CD4-positive, alpha-beta T cell treated with Interferon alpha-2 for 1 hour (primary cell): ENCODE measurements at places on chromosomes 4 and X.

GRCh38 chr4:152462047-152462446 lies 73.8 kb downstream of the FBXW7 start:
- no peak for DNase-seq

DNA sequence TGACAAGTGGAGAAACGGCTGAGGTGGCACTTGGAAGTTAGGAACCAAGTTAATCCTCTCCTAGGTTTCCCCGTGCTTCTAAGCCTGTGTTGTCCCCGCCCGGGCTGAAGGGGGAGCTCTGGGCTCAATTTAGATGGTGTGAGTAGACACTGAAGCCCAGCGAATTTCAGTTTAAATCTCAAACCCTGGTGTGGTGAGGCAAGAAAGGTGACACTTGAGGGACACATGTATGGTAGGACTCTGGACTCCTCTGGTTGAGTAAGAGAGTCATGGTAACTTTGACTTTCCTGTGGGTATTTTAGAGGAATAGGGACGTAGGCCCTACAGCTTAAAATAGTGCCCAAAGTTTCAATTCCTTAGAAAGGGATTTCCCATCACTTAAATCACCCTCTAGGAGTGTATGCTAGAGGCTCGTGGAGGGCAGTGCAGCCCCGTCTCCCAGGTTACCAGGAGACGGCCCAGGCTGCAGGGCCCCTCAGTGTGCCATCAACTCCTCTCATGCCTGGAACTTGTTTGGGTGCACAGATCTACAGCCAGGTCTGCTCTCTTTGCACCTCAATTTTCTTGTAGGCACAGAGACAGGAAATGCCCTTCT lies 24.0 kb downstream of the HAND2 start:
- peak; percentile 30 for DNase-seq

GRCh38 chrX:109448282-109448938 lies 33.5 kb downstream of the GUCY2F start:
- no peak for DNase-seq

DNA sequence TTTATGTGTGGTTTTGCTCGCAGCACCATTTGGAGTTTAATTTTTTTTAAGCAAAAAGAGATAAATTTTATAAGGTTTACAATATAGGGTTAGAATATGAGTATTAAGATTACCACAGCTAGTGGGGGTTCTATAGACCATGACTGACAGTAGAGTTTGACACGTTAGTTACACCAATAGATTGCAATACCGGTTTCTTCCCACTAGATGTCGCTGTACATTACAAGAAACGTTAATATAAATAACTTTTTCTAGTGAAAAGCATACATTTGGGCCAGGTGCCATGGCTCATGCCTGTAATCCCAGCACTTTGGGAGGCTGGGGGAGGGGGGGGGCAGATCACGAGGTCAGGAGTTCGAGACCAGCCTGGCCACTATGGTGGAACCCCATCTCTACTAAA lies 433.6 kb downstream of the MAGEB5 start:
- DNase-seq: peak; percentile 8

DNA sequence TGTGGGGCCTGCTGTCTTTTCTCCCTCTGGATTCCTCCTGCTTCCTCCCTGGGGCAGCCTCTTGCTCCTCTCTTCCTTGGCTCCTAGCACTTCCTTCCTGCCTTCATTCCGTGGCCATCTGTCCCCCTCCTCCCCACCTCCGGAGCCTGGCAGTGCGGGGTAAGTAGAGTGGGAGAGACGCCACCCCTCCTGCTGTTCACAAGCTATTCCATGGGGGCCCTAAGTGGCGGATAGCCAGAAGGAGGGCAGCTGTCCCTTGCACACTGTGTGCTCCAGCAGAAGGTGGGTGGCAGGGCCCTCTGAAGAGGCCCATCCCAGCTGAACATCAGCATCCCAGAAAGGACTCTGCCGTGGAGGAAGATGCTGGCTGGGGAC lies 27.4 kb downstream of the CCNQ start:
- no peak for DNase-seq

DNA sequence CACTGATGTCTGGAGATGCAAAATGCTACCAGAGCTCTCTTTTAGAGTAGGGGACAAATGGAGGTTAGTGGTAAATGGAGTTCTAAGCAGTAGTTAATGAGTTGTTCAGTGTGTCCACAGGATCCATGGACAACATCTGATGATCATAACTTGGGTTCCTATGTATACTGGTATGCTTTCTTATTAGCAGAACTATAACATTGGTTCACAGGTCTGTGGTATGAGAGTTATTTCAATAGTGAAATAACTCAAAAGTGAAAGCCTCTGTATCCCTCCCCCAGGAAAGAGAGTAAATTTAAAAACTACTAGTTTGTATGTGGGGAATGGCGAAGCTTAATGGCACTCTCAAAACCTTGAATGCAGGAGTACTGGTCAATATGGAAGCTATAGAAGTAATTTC lies 363.5 kb upstream of the EMCN start:
- no peak for DNase-seq

GRCh38 chr4:76957004-76957738 lies 7.6 kb downstream of the SEPTIN11 start:
- DNase-seq: no peak

GRCh38 chr4:146033149-146033548 lies 94.5 kb upstream of the ZNF827 start:
- no peak for DNase-seq

DNA sequence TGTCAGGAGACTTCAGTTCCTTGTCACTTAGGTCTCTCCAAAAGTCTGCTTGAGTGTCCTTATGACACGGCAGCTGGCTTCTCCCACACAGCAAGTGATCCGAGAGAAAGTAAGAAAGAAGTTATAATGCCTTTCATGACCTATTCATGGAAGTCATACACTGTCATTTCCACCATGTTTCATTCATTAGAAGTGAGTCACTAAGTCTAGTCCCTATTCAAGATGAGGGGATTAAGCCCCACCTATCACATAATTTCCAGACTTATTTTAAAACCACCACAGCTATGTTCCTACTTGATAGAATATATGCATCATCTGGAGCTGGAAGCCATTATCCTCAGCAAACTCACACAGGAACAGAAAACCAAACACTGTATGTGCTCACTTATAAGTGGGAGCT lies 25.2 kb upstream of the COL25A1 start:
- no peak for DNase-seq

- DNase-seq: no peak
Measured at GRCh38 chr4:173543266-173543665, 13.2 kb upstream of the HAND2 start.

DNA sequence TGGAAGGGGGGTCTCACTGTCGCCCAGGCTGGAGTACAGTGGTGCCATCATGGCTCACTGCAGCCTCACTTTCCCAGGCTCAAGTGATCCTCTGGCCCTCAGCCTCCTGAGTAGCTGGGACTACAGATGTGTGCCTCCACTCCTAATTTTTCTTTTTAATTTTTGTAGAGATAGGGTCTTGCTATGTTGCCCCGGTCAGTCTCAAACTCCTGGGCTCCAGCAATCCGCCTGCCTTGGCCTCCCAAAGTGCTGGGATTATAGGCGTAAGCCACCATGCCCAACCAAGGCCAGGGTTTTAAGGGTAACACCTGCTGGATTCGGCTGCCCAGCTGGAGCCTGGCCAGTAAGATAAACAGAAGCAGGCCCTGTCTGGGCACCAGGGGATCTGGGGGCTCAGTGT lies 3.4 kb downstream of the TREX2 start:
- no peak for DNase-seq

GRCh38 chr4:151658959-151659600 lies 101.7 kb downstream of the GATB start:
- DNase-seq: peak; percentile 12

DNA sequence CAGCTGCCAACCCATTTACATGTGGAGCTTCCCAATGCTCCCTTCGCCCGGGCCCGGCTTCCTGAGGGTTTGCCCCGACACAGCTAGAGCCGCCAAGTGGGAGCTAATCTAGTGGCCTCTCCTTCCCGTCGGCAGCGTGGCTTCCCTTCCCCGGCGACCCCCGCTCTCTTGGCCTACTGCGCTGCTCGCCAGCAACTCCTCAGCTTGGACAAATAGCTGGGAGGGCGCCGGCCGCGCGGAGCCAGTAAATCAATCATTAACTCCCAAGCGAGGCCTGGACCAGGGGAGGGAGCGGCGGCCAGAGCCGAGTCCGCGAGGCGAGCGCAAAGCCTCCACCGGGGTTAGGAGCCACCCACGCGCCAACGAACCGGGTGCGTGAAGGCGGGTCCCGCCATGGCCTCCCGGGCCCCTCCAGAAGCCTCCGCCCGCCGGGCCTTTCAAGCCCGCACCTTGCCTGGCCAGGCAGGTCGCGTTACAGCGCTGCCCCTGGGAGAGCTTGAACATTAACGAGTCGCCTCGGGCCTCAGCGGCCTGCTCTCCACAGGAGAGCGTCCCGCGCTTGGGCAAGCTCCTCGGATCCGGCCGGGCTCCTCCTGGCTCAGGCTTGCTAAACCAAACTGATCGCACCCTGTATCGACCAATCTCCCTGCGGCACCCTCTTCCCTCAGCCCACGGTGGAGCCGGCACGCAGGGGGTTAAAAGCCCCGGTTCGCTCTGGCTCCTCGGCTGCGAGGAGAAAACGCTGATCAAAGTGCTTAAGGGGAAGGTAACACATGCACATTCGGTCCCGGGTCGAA lies 10.6 kb upstream of the BCOR start:
- no peak for DNase-seq

DNA sequence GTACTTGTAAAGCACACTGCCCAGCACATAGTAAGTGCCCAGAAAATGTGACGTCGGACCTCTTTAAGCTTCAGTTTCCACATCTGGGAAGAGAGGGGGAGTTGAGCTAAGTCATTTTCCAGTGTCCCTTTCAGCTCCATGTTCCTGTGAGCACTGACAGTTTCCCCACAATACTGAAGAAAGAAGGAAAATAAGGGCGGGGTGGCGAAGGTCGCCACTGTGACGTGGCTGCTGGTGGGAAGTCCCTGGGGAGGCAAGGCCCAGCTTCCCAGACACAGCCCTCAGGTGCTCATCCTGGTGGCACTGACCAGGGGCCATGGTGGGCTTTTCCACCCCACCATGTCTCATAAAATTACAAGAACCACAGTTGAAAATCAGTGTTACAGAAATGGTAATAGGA lies 121.8 kb downstream of the PTTG2 start:
- DNase-seq: no peak

GRCh38 chrX:129125122-129125914 lies 398.0 kb downstream of the SMARCA1 start:
- DNase-seq: no peak

GRCh38 chrX:153441296-153441695 lies 4.6 kb downstream of the TREX2 start:
- no peak for DNase-seq

GRCh38 chr4:185811509-185812364 lies at the start of gene SORBS2:
SORBS2 (minus strand) TSS chr4:185812194; CDS start chr4:185690571, 121,623 bp downstream.
- DNase-seq: no peak

GRCh38 chr4:113781439-113782040 lies 20.0 kb upstream of the CAMK2D start:
- no peak for DNase-seq

DNA sequence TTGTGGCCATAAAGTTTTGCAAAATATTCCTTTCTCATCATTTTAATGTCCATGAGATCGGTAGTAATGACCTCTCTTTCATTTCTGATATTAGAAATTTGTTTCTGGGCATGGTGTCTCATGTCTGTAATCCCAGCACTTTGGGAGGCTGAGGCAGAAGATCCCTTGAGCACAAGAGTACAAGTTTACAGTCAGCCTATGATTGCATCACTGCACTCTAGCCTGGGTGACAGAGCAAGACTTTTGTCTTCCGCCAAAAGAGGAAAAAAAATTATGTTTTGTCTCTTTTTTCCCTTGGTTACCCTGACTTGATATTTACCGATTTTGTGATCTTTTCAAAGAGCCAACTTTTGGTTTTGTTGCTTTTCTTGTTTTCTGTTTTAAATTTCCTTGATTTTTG lies 10.8 kb upstream of the NKAP start:
- DNase-seq: no peak

DNA sequence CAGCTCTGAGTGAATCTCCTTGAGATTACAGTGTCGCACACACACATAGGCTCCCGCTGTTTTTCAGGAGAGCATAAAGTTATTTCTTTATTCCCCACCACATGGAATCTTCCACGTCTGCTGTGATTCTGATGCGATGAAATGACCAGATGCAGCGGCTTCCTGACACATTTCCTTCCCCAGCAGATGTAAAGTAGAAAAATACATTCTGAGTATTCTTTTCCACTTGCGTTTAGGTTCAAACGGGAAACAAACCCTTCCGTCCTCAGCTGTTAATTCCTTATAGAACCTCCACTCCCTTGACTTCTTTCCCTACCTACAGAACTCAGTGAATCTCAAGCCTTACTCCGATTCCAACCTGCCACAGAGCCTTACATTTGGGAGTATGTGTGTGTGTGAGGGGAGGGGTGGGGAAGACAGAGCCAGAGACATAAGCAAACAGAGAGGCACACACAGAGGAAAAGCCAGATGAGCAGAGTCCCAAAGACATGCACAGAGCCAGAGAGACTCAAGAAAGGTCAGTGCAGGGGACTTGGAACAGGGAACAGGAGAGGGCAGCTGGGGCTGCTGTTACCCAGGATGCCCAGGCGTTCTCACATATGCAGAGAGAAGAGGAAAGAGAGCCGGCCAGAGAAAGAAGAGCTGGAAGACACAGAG lies 47.3 kb downstream of the SETD7 start:
- no peak for DNase-seq

GRCh38 chrX:100407147-100407783 lies 2.8 kb downstream of the PCDH19 start:
- DNase-seq: no peak

DNA sequence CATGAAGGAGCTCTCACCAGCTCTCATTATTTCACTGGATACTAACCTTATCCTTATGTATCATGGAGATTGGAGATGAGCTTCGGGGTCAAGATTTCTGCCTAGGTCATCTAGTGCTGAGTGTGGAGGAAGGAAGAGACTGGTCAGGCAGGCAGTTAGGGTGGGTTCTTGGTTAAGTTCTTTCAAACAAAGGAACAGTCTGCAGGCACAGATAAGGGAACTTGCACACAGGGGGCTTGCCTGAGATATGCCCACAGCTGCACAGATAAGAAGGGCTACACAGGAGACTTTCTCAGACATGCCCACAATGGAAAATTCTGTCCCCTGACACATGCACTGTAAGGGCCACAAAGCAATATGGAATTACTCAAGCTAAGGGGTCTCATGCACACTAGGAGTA lies 904.1 kb downstream of the NLGN4X start:
- no peak for DNase-seq

GRCh38 chr4:185524888-185525863 lies 10.1 kb downstream of the PDLIM3 start:
- no peak for DNase-seq

DNA sequence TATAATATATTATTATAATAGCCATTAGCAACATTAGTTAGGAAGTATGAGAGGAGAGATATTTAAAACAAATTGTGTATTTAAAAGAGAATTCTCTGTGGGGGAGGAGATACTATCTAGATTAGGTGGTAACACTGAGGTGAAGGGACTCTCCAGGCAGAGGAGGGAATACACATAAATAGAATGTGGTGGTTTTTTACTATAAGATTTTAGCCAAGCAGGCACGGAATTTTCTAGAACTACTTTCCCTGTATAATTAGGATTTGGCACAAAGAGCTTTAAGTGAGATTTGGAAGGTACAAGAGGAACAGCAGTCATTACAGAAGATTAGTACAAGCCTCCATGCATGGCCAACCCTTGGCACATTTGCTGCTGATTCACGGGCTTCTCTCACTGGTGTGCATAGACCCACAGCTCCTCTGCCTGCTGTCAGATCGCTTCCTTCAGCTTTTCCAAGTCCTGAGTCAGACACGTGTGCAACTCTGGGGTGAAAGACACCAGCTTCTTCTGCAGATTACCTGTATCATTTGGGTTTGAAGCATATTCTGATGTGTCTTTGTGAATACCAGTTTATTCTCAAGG lies 685.5 kb downstream of the KCTD8 start:
- DNase-seq: no peak

GRCh38 chr4:185204238-185204910 lies 574 bp upstream of the CFAP97 start:
- no peak for DNase-seq
